Daoy (cell line): ENCODE measurements at places on chromosomes 4 and X. TPM values are rescaled to one million over a fixed set of nuclear protein-coding genes. Genes with fewer than 3 reads are reported as not detected.

GRCh38 chr4:40492691-40493090, 137.0 kb downstream of the RBM47 start:
- DNase-seq, result no peak

- DNase-seq, result no peak
These were observed 793 bp downstream of the NALF2 start for GRCh38 chrX:69504626-69505612.

The CTAG1A gene
- total RNA-seq, result 1.8 TPM in 1 of 2 replicates, not detected in the other

DNA sequence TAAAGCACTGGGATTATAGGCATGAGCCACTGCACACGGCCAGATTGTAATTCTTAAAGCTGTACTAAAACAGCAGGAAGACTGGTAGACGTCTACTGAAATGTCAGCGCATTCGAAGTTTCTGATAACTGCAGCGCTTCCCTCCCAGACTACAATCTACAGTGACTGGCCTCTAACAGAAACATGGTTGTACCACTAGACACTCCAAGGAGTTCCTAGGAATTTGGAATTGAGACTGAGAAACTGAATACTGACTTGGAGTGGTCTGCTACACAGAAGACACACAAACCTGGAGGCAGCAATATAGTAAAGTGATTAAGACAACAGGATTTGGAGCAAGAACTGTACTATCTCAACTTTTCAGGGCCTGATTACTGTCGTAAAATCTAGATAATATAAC, 937 bp downstream of the HELQ start:
- no peak for DNase-seq
